ENCODE measurements at places on chromosomes 3 and 15.

GRCh38 chr3:175737646-175738572 is 878.8 kb downstream of the NAALADL2 start:
- DNase-seq: no peak

- DNase-seq: no peak
Measured at GRCh38 chr3:104676241-104676640, 690.5 kb upstream of the ALCAM start.

DNA sequence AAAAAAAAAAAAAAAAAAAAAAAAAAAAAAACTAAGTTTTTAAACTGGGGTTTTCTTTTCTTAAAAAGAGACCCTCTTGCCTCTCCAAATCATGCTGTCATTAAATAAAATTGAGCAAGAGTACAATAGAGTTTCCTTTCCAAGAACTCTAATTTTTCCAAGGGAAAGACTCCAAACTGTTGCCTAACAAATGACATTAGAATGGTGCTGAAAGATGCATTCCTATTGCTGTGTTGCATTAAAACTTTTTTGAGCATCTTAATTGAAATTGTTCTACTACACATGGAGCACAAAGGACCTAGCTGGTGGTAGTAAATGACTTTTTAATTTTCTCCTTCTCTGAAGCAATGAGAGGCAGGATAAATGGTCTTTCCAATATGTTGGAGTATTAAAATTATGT is 469.1 kb upstream of the ARHGEF26 start:
- DNase-seq: no peak

- no peak for DNase-seq
Measured at GRCh38 chr15:29616512-29616911, 205.8 kb downstream of the TJP1 start.

DNA sequence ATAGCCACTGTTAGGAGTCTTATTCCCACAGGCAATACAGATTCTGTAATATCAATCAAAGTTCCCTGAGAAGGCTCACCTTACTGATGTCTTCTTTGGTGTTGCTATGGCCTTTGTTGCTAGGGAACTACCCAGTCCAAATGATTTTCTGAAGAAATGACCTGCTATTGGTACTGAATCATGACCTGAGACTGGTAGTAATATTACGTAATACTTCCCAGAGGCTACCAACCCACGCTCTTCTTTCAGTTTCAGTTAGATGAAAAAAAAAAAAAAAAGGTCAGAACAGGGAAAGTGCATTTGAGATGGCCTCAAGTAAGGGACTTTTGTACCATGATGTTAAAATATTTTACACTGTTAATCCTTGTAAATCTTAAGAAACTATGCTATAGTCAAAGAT is 1092.5 kb upstream of the EPHA6 start:
- DNase-seq: no peak

- no peak for DNase-seq
Measured at GRCh38 chr3:133505813-133506212, 67.7 kb upstream of the CDV3 start.

DNA sequence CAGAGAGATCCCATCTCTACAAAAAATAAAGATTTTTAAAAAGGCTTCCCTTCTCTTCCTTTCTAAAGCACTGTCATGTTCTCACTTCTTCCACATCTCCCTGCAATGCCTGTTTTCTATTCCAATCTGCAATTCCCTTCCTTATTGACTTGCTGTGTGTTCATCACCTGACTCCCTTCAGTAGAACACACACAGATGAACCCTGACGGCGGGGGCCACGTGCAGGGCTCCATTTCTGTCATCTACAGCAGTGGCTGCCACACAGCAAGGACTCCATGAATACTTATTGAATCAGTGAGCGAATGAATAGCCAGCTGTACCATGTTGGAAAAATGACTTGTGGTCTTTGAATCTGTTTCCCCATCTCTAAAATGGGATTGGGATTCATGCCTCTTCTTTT is 26.1 kb downstream of the BHLHE40 start:
- no peak for DNase-seq

DNA sequence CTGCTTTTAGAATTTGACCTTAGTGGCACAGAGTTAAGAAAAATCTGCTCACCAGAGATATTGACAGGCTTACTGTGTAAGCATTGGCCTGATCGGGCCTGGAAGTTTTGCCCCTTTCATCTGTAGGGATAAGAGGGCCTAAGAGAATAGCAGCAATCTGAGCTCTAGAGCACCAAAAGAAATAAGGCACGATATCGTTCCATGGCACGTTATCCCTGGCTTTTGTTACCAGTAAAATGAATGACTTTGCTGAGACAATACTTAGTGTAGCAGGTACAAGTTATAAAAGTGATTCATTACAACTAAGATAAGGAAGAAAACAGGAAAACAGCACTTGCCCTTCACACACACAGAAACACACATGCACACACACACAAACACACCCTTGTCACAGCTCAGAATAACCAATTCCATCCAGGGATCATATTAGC is 5.0 kb downstream of the THBS1 start:
- no peak for DNase-seq

DNA sequence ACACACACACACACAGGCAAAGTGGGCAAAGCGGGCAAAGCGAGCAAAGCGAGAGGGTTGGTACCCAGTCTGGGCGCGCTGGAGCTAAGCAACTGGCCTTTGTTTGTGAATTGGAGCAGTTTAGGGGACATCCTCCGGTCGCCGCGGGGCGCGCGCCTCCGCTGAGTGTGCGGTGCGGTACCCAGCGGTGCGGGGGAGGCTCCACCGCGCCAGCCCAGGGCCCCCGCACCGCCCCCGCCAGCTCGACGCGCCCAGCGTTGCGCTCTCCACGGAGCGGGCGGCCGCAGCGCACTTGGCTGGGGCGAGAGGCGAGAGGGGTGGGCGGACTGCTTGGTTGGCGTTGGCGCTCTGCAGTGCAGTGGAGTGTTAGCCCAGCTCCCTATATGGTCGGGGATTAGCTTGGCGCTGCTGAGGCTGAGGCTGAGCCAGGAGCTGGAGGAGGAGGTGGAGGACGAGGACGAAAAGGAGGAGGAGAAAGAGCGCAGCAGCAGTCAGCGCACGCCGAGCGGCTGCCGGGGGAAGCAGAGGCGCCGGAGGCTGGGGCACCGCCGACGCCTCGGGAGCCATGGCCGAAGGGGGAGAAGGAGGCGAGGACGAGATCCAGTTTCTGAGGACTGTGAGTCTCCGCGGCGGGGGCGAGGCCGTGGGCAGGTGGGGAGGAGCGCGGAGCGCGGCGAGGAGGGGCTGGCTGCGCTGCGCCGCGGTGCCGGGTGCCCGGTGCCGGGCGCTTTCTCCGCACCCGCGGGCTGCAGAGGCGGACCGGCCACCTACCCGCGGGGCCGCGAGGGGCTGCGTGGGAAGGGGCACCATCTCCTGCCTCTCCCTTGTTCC is at the start of gene RYR3:
RYR3 (plus strand) TSS at position 487 of the 831 bp plus-strand sequence; CDS start at position 566, 79 bp downstream.
- peak; percentile 46 for DNase-seq

DNA sequence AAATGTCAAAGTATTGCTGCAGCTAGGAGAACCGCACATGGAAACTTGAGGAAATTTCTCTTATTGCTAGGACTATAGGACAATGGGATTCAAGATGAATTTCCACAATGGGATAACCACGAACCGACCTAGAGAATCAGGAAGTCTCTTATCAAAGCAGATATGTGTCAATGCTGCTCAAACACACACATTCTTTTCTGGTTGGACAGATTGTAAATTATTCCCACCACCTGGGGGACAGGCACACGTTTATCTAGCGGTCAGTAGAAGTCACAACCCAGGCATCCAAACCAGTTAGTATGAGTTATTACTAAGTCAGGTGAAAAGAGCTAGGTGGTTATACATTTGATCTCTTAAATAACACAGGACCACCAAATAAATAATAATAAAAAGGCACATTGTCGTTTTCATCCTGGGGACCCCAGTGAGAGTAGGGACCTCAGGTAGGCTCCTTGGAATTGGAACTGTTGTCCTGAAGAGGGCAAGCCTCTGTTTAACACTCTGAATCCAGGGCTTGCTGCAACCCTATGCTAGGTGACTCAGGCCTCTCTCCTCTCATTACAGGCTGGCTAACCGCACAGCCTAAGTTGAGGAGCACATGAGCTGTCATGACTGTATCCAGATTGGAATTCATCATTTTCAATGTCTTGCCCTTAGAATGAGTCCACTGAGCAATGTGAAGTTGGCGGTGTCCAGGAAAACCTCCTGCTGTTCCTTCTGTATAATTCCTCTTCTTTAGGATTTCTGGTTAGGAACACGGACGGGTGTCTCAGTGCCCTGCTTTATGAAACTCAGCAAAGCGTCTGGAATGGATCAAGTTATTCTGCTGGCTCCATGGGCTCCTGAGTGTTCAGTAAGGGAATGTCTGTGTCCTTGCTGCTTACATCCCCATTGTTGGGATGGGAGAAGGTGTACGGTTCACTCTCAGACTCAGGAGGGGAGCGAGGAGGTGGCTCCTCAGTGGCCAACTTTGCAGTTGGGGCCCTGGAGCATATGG is 59.0 kb downstream of the CLEC3B start:
- no peak for DNase-seq

GRCh38 chr3:55285156-55285555 is 201.9 kb downstream of the WNT5A start:
- DNase-seq: no peak

DNA sequence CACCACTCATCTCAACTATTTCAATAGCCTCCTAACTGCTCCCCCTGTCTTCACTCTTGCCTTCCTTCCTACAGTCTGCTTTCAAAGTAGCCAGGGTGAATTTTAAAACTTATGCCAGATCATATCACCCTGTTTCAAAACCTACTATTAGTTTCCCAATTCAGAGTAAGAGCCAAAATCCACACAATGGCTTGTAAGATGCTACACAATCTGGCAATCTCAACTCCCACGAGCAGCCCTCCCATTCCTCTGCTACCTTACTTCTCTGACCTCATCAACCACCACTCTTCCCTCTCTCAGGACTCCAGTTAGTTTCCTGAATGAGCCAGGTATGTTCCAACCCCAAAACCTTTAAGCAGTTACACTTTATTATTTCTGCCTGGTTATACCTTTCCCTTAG is 62.5 kb downstream of the VPS13C start:
- no peak for DNase-seq

- peak; percentile 92 for DNase-seq
Measured at GRCh38 chr15:90001683-90002427, 731 bp downstream of the ZNF710 start.

DNA sequence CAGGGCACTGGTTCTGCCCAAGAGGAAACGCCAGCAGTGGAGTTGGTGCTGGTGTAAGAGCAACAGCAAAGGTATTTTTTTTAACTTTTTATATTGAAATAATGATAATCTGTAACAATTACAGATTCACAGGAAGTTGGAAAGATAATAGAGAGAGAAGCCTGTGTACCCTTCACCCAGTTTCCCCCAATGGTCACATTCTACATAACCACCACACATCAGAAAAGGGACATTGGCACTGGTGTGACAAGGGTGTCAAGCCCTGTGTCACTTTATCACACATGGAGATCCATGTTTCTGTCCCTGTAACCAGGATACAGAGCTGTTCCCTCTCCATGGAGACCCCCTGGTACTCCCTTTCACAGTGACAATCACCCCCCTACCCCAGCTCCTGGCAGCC is 9.1 kb upstream of the PLXNA1 start:
- DNase-seq: no peak

GRCh38 chr15:61871926-61872522 is 188.2 kb downstream of the VPS13C start:
- DNase-seq: no peak

GRCh38 chr3:12193485-12194165 is 34.9 kb upstream of the TIMP4 start:
- DNase-seq: no peak

- no peak for DNase-seq
Measured at GRCh38 chr15:94021621-94022320, 209.6 kb upstream of the MCTP2 start.
